ENCODE measurements at places on chromosomes 7 and 10.

GRCh38 chr10:112896273-112896672 is 53.8 kb upstream of the TCF7L2 start:
- DNase-seq = no peak

- no peak for DNase-seq
These were observed 85.4 kb downstream of the ARID5B start for GRCh38 chr10:61986788-61987492.

DNA sequence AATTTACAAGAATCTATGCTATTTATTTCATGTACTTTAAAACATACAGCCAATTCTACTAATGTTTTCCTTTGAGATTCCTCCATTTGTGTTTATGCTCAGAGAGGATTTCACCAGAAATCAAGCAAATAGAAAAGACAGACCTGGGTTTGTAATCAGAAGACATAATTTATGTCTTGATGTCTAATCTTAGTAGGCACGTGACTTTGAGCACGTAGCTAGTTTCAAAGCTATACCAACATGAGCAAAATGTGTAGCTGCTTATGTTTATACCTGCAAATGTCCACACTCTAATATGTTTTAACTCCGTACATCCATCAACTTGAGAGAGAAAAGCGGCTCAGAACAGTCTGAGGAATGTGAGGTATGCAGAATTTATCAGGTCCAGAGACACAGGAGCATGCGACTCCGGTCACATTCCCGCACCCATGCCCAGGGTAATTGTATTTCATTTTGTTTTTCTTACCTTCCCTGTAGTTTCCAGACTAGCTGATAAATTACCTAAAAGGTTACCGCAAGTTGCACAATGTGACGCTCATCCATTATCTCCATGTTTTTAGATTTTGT is 40.0 kb downstream of the SVOPL start:
- no peak for DNase-seq

DNA sequence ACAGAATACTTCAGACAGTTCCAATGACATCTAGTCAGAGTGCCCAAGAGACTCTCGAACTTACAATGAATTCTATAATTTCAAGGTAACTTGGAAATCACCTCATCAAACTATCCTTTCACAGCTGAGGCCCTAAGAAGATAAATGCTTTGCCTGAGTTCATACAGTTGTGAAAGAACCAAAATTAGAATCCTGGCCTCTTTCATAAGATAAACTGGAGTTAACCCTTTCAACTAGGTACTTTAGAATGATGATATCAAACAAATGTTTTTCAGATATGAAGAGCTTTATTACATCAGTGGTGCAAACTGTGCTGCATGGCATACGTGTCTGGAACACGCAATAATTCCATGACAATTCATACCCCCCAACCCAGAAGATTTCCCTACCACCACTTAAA is 17.9 kb downstream of the DOCK4 start:
- no peak for DNase-seq

GRCh38 chr7:135536150-135536549 is 21.6 kb upstream of the NUP205 start:
- no peak for DNase-seq

DNA sequence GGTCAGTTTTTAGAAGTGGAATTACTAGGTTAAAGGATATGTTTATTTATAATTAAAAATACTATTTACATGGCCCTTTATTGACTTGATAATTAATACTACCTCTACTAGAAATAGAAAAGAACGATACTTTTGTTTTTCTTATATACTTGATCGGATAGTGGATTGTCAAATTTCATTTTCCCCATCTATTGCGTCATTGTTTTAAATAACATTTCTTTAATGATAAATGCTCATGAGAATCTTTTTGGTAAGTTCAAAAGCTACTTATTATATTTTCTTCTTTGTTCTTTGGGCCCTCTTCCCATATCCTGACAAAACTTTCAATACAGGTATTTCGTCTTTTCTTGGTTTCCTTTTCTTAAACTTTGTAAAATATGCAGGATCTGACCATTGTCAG is 392.4 kb downstream of the PHF14 start:
- no peak for DNase-seq

DNA sequence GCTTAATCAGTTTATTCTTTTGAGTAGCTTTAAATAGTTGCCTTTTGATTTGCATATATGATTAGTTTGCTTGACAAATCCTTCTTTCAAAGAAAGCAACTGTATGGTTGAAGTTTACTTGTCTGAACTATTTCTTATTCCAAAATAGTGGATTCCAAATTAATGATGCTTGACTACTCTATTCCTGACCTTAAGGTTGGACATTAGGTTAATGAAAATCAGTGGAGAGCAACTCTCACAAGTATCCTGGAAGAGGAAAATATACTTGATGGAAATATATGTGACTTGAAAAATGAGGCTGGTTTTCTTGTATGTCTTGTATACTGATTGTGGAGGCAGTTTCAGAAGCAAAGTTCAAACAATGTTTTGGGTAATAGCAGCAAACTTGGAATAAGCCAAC is 369.2 kb upstream of the PODXL start:
- no peak for DNase-seq

- no peak for DNase-seq
These were observed 5.7 kb downstream of the TNS3 start for GRCh38 chr7:47576031-47576865.

DNA sequence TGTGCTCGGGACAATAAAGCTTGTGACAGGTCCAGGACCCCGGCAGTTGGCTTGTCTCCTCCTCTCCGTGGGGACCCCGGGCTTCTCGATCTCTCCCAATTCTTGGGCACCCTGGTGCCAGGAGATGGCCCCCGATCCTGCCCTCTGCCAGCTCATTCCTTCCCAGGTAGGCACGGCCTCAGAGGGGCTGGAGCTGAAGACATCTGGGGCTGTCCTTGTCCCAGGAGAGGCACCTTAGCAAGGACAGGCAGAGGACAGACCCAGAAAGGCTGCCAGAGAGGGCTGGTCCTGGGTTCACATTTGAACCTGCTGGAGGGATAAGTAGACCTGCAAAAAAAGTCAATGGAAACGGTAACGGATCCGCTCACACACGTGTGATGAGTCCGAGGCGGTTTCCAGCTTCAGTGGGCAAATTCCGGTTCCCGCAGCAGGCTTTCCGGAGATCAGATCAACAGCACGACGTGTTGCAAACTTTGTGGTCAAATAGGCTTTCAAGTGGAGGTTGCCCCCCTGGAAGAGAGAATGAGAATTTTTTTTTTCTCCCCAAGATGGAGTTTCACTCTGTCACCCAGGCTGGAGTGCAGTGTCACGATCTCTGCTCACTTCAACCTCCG is 47.7 kb upstream of the GTF2IRD1 start:
- DNase-seq = no peak

DNA sequence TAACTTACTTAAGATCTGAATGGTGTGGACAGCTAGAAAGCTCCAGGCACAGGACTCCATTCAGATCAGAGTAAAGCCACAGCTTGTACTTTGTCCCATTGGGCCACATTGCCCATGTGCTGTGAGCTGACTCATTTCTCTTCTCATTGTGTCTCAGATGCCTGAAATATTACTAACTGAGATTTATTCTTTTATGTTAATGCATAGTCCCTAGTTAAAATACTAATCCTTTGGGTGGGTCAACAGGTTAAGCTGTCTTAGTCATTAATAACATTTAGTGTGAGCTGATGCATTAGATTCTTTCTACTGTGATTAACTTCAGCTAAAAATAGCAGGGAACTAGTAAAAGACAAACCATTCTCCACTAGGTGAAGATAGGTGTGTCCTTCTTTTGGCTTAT is 104.7 kb upstream of the ARMC3 start:
- no peak for DNase-seq

DNA sequence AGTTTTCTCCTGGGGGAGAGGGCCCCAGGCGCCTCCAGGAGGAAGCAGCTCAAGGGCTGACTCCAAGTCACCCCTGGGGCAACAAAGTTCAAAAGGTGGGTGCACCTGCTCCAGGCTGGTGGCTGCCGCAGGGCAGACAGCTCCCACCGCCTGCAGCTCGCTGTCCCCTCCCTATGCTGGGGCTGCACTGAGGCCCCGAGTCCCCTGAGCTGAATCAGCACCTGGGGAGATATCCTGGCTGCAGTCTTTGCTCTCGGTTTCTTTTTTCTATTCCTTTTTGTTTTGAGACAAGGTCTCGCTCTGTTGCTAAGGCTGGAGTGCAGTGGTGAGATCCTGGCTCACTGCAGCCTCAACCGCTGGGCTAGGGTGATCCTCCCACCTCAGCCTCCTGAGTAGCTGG is 183.4 kb downstream of the DNAJB6 start:
- no peak for DNase-seq

- DNase-seq = no peak
These were observed 14.6 kb downstream of the ZNF3 start for GRCh38 chr7:100066953-100067352.

GRCh38 chr10:28790146-28790545 is 112.8 kb downstream of the BAMBI start:
- DNase-seq = no peak

- DNase-seq = no peak
These were observed 111.0 kb downstream of the LMBR1 start for GRCh38 chr7:156781972-156782371.

DNA sequence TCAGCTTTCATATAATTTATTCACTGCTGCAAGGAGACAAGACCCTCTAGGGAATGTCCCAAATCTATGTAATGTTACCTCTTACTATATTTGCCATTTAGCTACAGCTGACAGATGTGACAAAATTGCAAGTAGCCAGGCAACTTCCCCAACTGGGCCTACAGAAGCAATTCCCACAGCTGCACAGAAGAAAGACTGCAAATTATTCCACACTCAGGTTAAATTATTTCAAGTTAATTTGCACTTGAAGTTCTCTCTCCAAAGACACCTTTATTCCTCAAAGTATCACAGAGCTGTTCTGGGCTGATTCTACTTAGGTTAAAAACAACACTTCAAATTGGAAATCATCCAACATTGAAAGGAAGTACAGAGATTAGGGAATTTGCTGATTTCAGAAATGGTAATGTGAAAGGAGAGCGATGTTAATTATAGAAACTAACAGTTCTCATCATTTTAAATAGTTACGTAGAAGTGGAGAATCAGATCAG is 133.6 kb downstream of the THSD7A start:
- no peak for DNase-seq

GRCh38 chr10:126993208-126993607 is 88.0 kb downstream of the DOCK1 start:
- no peak for DNase-seq

GRCh38 chr10:30990971-30991646 is 40.6 kb downstream of the ZNF438 start:
- no peak for DNase-seq

DNA sequence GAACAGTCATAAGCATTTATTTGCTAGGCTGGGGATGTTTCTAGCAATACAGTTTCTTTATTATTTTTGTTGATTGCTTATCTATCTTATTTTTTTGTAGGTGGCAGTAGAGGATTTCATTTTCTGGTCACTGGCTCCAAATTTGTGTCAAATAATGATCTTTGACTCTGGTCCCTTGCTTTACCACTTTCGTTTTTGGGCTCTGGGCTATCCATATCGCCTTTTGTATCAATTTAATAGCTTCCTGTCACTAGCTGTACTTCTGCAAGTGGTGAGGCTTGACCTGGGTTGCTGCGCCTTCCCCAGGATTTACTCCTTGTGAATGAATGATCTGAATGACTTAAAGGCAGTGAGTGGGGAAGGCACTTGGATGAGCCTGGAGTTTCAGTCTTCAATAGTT is 48.4 kb downstream of the MDFIC start:
- no peak for DNase-seq

DNA sequence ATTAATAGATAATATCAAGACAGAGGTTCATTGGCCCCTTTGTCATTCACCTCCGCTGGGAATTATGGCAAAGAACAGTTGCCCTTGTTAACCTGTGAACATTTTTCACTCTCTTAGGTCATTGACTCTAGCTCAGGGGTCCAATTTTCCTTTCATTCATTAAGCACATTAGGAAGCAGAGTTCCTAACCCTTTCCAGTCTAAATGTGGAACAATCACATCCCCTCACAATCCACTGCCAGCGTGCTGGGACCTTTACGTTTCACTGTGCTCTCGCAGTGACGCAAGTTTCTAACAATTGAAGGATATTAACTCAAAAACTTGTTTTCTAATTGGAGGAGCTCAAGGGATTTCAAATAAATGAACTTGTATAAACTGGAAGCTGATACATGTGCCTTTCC is 79.3 kb upstream of the MEOX2 start:
- no peak for DNase-seq

DNA sequence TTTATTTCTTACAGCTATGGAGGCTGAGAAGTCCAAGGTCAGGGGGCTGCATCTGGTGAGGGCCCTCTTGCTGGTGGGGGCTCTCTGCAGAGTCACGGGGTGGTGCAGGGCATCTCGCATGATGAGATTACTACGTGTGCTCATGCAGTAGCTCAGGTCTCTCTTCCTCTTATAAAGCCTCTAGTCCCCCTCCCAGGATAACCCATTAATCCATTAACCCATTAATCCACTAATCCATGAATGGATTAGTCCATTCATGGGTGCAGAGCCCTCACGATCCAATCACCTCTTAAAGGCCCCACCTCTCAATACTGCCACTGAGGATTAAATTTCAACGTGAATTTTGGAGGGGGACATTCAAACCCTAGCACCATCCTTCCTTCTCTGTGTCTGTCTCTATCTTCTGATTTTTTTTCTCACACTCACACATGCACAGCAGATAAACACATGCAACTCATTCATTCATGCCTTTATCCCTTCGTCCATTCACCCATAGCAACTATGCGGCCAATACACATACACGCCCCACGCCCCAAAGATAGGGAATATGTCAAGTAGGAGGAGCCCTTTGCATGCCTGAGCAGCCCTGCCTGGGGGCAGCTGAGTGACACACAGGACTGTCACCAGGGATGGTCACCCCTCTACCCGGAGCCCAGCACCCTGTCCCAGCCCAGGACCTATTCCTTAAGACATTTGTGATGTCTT is 86.5 kb downstream of the C10orf105 start:
- DNase-seq = no peak

GRCh38 chr7:139588632-139589031 is 65.1 kb downstream of the CLEC2L start:
- no peak for DNase-seq

DNA sequence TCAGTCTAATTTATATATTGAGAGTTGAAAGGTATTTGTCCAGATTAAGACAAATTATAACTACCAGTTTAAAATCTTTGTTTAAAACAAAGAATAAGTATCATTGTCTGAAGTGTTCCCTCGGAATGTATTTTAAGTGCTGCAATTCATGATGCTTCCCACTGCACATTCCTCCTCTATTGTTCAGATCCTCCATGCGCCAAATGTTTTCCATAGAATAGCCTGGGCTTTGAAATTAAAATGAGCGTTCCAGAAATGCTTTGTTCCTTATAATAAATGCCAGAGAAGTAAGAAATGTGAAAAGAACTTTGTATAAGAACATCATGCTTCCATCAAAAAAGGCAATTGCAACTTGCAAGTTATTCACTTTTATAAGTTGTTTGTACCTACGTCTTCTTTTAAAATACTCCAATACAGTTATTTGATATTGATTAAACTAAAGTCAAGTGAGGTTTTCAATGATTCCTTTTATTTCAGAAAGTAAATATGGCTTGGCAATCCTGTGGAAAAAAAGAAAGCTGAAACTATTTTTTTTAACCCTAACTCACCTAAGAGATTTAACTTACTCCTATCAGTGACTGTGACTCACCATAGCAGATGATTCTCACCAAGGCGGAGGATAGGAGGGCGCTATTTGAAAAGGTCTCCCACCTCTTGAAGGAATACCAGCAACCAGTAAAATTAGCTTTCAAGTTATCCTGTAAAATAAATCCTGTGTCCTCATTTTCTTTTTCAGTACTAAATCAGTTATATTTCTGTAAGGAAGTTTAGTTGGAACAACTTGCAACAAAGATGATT is 85.8 kb downstream of the CTNNA3 start:
- DNase-seq = no peak
